ENCODE measurements at places on chromosomes 4 and X.

DNA sequence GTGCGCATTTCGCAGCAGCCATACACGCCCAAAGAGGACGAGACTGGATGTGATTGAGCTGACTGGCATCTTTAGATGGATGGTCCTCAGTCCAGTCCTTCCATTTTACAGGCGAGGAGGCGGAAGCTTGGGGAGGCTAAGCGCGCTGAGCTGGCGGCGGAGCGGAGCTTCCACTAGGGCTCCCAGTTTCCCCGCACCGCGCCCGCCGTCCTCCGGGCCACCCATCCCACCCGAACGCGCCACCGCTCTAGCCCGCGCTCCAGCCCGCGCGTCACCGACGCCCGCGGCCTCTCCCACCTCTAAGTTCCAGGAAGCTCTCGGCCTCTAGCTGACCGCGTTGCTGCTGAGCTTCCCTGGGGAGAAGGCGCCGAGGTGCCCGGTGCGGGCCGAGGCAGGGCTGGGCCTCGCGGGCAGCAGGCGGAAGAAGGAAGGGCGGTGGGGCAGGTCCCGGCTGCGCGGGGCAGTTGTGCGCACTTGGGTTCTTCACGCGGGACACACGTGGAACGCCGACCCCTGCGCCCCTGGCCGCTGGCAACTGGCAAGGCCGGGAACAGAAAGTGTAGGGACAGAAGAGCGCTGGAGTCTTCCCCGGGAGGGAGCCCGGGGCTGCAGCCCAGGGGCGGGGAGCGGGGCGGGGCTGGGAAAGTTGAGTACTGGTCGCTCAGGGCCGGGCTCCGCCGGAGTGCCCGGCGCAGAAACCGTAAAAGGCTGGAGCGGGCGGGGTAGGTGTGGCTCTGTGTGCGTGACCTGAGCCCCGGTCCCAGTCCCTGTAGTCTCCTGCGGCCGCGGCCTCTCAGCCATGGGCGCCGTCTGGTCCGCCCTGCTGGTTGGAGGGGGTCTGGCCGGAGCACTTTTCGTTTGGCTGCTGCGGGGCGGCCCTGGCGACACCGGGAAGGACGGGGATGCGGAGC lies at the start of gene STBD1:
TSS of gene STBD1 (plus strand) at position 763 of the 911 bp plus-strand sequence. CDS start at position 800, 37 bp downstream.
- DNase-seq = no peak

GRCh38 chr4:42150653-42151567 lies 1.5 kb downstream of the BEND4 start:
- no peak for DNase-seq

GRCh38 chr4:96972920-96973319 lies 1133.0 kb downstream of the PDHA2 start:
- DNase-seq = no peak

DNA sequence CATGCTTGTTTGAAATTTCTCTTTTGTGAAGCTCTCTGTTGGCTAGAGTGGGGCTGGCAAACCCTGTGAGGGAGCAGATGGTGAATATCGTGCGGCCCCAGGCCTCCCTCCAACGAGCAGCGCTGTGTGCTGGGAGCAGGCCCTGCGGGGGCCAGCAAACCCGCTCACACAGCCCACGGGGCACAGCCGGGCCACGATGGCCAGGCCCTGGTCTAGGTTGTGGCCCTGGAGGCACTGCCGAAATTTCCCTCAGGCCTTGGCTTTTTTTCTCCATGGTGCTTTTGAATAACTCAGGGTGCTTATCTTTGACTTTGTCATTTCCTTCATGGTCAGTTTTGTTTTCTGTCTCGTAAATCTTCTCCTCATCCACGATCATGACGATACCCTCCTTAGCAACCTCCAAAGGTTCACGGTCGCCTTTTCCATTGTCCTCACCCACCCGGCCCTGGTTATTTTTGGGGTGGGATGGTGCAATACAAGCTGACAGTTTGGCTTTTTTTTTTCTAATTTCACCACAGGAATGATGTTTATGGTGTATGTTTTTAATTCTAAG lies 20.7 kb downstream of the PCGF3 start:
- no peak for DNase-seq

GRCh38 chr4:182380771-182381181 lies 137.6 kb downstream of the TENM3 start:
- DNase-seq = no peak

DNA sequence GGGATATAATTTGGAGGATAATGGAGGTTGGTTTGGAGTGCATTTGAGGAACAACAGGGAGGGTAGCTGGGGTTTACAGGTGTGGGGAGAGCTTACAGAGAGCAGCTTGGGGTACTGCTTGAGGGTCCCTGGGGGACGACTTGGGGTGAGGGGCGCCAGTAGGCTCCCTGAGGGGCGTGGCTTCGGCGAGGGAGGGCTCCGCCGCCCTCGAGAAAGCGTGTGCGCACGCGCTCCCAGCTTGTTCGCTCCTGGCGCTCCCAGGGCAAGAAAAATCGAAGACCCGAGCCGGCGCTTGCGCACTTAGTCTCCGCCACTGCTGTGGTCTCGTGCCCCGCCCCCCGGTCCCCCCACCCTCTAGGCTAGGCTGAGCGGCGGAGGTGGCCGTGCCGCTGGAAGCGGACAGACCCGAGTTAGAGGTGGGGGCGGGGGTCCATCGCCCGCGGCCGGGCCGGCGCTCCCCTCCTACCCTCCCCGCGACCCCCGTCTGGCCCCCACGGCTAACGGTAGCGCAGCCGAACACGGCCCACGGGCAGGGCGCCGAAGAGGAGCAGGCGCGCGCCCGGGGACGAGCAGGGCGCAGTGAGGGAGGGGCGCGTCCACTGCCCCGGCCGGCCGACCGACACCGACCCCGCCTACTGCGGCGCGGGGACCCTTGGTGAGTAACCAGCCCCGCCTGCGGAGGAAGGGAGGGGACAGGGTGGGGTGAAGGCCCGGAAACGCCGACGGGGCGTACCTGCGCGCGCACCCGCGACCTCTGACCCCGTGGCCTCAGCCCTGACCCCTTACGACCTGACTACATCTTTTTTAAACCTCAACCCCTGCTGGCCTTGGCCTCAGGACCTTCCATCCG lies 5.4 kb upstream of the CCDC120 start:
- no peak for DNase-seq

DNA sequence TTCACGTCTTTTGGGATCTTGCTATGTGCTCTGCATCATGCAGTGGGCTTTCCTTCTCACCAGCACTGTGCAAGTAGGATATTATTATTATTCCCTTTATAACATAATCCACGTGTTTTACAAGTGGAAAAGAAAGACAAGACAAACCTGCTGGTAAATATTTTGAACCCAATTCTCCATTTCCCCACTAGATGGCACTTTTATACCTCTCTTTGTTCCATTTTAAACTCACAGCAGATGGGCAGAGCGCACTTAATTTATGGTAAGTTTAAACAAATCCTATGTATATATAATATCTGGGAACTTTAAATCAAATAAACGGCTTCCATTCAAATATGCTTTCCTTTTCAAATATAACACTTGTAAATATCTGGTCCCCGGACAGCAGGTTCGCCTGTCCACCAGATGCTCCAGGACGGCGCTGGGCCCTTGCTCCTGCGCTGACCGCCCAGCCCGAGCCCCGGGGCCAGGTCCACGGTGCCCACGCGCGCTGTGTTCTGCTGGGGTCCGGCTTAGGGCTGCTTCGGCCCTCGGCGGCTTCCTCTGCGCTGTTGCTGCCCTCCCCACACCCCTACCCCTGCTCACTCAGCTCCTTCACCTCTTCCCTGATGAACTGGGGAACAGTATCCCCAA lies 31.1 kb downstream of the F11 start:
- peak; percentile 56 for DNase-seq

GRCh38 chr4:157616741-157617472 lies 396.4 kb downstream of the GRIA2 start:
- no peak for DNase-seq

DNA sequence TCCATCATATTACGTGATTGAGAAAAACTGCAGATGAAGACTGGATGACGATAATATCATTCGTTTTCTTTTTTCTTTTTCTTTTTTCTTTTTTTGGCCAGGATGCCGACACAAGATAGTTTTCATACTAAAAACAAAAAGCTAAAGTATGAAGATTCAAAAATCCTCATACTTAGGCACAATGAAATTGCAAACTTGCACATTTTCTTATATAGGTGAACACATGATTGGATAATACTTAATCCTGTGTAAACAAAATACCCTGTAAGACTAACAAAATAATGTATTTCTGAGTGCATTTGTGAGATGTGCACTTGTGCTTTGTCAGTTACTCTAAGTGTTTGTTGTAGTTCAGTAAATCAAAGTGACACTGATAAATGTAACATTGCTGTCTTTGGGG lies 568.9 kb downstream of the ANKRD50 start:
- no peak for DNase-seq

DNA sequence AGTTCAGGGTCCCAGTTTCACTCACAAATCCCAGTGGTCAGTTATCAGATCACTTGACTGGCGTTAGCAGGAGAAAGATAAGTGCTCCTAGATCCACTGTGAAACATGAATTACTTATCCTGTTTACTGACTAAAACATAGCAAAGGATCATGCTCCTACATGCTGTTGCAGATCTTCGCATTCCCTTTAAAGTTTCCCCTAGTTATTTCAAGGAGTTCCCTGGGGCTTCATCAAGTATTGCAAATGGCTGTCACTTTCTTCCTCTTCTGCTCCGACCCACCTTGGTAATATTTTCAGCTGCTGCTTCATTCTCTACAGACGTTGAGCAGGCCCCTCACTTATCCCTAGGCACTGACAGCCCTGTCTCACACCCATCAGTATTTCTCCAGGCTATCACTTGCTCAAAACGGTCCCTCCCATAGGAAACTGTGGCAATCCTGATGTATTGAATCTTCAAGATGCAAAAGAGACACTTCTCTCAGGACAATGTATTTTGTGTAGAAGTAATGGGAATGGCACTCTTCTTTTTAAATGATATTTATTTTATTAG lies 466.0 kb downstream of the INPP4B start:
- DNase-seq = no peak

DNA sequence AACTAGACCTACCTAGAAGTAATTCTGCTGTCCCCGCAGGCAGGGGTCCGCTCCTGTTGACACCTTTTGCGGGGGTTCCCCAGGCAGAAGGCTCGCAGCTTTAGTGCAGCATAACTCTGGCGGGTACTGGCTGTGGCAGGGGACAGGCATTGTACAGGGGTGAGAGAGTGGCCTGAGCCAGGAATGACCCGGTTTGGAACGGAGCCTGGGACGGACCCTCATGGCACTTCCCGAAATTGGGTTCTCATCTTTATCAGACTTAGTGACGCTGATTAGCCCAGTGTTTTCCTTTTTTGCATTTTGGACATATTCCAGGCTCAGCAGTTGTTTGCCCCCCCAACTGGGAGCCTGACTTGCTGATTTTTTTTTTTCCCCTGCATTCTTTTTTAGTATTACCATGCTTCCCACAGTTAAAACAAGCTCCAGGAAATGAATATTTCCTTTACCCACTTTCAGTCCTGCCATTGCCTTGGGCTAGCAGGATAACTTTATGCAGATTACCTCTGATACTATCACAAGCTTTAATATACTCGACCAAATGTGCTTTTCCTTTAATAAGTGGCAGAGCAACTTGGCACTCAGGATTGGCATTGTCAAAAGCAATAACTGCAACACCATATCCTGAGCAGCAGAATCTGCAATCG lies 55.8 kb upstream of the WDR1 start:
- no peak for DNase-seq

- peak; percentile 86 for DNase-seq
Measured at GRCh38 chrX:45623266-45623665, 422.6 kb upstream of the DIPK2B start.

DNA sequence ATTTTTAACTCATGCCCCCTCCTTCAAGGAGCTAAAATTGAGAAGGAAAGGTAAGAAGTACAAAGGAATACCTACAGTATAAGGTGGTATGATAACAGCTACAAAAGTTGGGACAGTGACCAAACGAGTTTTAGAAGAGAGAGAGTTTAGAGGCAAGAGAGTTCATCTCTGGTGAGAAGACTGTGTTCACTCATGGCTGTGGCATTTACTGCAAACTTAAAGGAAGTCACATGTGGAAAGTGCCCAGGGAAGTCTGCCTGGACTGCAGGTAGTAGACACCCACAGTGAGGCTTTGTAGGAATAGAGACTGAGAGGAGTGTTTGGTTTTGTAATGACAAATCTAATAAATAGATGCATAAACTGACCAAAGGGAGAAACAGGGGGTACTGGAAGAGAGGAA lies 493.5 kb downstream of the IL15 start:
- no peak for DNase-seq

- DNase-seq = no peak
Measured at GRCh38 chr4:6239968-6240367, 29.7 kb upstream of the WFS1 start.

GRCh38 chr4:102578819-102579218 lies 77.7 kb downstream of the NFKB1 start:
- DNase-seq = no peak

- no peak for DNase-seq
Measured at GRCh38 chrX:141278306-141278705, 36.0 kb upstream of the SPANXC start.

DNA sequence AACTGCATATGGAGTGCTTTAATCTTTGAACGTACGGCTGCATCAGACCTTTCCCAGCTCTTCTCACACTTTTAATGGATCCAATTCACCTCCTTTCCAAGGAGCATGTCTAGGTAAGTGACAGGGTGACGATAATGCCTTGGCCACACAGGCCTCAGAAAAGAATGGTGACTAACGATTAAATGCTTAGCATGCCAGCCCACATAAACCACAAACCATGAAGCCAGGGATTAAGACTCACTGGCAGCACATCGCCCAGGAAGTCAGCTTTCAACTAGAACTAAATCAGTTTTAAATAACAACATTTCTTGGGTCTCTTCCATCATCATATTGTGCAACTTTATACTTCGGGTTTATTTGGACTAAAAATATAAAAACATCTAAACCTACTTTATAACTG lies 28.7 kb downstream of the INPP4B start:
- peak; percentile 93 for DNase-seq
